ENCODE measurements at places on chromosomes 11 and 22.

DNA sequence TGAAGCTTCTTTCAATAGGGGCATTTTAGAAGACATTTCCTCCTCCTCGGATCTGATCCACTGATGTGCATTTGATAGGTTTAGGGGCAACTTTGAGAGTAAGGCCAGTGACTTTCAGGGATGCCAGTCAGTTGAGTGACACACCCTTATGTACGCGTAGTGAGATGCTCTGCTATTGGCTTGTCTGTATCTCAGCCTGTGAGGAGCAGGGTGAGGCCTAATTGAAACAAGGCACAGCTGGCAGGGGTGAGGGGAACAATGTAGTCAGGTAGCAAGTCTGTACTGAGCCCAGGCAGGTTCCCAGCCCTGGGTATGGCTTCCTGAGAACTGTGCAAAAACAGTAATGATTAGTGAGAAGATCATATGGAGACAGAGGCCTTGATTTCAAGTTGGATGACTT lies 61.5 kb downstream of the STIM1 start:
- no peak for DNase-seq

DNA sequence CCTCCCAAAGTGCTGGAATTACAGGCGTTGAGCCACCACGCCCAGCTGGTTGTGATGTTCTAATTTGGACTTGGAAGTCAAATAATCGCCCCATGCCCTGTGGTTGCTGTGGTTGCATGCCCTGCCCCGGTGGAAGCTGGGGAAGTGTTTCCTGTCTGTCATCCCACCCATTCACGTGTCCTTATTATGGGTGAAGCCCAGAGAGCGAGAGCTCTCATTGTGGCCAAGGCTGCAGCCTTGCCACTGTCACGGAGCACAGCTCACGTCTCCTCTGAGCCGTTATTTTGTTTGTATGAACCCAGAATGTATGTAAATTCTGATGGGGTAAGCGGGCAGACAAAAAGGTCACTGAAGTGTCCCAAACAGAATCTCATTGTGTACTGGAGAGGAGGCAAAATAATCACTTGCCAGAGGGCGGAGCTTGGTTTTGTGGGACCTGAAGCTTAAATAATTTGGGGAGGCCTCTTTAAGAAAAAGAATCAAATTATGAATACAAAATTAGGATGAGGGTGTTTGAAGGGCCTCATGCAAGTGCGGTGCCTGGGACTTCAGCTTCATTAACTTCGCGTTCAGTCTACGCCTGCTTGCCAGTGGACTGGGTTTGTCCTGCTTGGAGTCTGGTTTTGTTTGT lies 25.8 kb upstream of the TREH start:
- no peak for DNase-seq

GRCh38 chr11:130649801-130650200 lies 201.4 kb downstream of the ADAMTS15 start:
- no peak for DNase-seq

DNA sequence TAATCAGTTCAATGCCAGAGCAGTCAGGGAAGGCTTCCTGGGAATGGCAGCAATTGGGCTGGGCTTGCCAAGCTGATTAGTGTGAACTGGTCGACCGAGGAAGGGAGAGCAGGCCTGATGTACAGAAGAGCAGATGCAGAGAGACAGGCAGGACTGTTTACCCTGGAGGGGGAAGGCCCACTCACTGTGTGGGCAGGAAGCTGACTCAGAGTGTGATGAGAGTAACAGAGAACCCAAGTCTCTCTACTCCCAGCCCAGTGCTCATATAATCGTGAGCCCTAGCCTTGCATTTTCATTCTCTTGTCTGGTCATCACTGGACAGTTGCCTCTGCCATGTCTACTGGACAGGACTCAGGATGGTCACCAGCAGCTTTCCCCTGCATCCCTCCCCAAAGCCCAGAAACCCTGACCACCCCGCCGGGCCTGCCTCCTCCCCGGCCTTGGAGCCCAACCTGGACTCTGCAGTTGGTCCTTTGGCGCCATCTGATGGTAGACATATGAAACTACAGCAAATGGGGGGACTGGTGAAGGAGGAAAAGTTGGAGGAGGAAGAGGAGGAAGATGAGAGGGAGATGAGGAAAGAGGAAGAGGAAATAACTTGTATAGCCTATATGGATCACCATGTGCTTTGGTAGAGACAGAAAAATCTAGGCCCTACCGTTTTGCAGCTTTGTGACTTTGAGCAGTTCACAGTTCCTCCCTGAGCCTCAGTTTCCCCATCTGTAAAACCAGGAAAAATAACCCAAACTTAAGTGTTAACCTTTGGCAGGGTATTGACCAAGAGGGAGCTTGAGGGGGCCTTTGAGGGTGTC lies 43.4 kb upstream of the PRDM11 start:
- no peak for DNase-seq

GRCh38 chr11:85950317-85951048 lies 95.3 kb downstream of the CCDC83 start:
- no peak for DNase-seq

- no peak for DNase-seq
Observed at GRCh38 chr11:123166071-123166559, 28.9 kb downstream of the CLMP start.

- DNase-seq: no peak
Observed at GRCh38 chr22:28728002-28728401, 13.6 kb downstream of the CHEK2 start.

DNA sequence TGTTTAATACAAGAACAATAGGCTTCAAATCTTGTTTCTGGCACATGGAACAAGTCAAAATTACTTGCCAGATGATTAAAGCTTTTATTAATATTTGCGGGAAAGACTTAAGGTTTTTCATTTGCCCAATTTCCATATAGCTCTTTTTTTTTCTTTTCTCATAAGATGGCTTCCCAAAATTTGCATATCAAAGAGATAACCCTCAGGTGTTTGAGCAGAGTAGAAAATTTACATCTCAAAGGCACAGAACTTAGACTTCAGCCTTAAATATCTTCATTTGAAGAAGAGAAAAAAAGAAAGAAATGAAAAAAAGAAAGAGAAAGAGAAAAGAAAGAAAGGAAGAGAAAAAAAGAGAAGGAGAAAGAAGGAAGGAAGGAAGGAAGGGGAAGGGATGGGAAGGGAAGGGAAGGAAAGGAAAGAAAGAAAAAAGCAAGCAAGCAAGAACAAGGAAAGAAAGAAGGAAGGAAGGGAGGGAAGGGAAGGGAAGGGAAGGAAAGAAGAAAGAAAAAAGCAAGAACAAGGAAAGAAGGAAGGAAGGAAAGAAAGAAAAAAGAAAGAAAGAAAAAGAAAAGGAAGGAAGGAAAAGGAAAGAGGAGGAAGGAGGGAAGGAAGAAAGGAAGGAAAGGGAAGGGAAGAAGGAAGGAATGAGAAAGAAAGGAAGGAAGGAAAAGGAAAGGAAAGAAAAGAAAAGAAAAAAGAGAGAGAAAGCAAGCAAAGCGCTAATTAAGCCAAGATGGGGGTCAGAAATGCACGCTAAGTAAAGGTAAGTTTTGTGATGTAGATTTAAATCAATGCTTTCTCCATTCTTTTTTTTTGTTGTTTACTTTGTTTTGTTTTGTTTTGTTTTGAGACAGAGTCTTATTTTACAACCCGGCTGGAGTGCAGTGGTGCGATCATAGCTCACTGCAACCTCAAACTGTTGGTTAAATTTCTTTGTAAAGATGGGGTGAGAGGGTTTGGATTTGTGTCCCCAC lies 20.2 kb upstream of the IFITM3 start:
- no peak for DNase-seq

GRCh38 chr11:58832056-58832645 lies 12.4 kb downstream of the GLYATL2 start:
- no peak for DNase-seq

DNA sequence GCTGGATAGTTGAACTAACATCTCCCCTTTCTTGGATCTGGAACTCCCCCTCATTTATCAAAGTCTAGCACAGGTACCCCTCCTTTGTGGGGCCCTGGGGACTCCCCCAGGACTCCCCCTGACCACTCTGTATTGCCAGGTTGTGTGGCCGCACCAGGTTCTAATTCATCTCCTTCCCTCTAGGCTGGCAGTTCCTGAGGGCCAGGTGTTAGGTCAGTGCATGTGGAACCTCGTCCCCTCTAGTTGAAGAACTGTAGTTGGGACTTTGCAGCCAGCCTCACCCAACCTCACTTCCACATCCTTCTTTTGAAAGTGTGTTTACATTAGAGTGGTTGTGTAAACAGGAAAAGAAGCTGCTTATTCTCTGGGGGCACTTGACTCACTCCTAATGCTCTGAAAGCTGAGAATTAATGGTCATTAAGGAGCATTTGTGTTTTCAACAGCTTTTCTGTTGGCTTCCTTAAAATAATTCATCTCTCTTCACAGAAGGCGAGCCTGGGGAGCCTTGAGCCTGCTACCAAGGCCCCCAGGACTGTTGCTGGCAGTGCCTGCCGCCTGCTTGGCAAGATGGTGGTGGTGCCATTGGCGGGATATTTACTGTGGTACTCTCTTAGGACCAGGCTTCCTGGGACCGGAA lies 11.8 kb downstream of the UPB1 start:
- no peak for DNase-seq

Measured in T1000 (cell line).